D721Med (cell line): ENCODE measurements at places on chromosomes 16 and 17.

- DNase-seq = no peak
These were observed 87.7 kb upstream of the CCL2 start for GRCh38 chr17:34167354-34167753.

DNA sequence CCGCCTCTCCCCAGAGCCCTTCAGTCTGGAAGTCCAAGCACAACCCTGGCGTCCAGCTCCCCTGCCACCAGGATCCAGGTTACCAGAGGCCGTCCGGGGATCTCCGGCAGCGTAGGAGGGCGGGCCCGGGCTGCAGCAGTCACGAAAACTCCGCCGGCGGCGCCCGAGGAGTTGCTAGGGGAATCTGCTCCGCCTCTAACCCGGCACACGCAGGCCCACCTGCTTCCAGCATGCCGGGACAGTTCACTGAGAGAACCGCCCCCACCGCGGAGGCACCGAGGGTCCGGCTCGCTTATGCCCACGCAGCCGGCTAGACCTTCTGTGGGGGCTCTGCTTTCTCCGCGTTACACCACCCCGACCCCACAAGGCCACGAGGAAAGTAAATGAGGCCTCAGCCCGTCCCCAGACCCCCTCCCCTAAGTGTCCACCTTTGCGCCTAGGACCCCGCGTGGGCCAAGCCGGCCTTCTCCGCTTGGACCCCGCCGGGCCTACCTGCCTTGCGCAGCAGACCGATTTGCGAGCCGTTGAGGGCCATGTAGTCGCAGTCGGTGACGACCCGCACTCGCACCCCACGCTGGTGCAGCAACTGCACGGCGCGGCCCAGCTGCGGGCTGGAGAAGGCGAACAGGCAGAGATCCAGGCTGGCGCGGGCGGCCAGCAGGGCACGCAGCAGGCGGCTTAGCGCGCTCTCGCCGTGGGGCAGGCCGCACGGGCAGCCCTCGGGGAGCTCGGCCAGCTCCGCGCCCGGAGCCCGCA lies 587 bp downstream of the PLD6 start:
- DNase-seq = no peak

- no peak for DNase-seq
These were observed 180.1 kb downstream of the HS3ST3A1 start for GRCh38 chr17:13421581-13422130.

GRCh38 chr17:65886315-65887245 lies 305.4 kb downstream of the CEP112 start:
- no peak for DNase-seq

GRCh38 chr16:58012481-58012880 lies 11.3 kb downstream of the USB1 start:
- DNase-seq = no peak

DNA sequence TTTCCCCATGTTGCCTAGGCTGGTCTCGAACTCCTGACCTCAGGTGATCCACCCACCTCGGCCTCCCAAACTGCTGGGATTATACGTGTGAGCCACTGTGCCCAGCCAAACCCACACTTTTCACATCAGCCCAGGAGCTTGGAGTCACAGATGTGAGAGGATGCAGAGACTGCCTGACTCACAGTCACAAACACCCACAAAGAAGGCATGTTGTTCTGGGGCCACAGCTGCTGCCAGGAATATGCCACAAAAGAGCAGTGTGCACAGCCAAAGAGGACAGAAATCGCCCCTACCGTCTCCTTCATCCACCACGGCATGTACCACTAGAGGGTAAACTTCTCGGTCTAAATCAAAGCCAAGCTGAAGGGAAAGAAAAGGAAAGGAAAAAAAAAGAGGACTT lies 25.1 kb upstream of the FOXJ1 start:
- no peak for DNase-seq

- no peak for DNase-seq
These were observed 147.4 kb upstream of the RPH3AL start for GRCh38 chr17:499951-500461.

DNA sequence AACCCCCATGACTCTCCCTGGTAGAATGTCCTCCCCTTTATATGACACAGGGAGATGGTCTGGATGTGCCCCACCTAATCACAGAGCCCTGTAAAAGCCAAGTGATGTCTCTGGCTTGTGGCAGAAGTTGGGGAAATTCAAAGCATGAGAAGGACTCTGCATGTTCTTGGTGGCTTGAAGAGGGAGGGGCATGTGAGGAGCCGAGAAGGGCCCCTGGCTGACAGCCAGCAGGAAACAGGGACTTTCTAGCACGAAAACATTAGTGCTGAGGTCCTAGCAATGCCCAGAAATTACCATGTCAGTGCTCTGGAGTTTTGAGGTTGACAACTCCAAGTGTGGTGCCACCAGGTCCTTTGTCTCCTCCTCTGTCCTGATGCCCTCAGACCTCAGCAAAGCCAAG lies 75.9 kb downstream of the USP22 start:
- no peak for DNase-seq

- no peak for DNase-seq
These were observed 75.8 kb downstream of the MRC2 start for GRCh38 chr17:62703261-62703775.

- DNase-seq = no peak
These were observed 160.3 kb upstream of the DYNLRB2 start for GRCh38 chr16:80380514-80380913.

DNA sequence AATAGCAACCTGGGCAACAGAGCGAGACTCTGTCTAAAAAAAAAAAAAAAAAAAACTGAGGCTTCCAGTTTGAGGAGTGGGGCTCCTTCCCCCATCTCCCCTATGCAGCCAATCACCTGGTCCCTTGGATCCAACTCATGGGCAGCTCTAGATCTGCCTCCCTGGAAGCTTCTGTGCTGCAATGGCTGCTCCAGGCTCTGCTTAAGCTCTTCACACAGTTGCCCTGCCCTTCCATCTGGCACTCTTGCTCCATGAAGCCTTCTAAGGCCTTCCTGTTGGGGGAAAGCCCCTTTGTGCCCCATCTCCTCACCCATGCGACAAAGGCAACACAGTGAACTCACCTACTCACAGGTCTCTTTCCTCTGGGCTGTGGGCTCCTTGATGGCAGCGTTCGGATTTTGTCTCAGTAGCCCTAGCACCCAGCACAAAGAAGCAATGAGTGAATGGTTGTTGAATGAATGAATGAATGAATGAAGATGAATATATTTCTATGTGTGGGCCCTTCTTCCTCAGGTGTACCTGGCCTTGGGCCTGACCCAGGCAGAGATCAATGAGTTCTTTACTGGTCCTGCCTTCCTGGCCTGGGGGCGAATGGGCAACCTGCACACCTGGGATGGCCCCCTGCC lies 1.9 kb downstream of the NAGLU start:
- DNase-seq = no peak

DNA sequence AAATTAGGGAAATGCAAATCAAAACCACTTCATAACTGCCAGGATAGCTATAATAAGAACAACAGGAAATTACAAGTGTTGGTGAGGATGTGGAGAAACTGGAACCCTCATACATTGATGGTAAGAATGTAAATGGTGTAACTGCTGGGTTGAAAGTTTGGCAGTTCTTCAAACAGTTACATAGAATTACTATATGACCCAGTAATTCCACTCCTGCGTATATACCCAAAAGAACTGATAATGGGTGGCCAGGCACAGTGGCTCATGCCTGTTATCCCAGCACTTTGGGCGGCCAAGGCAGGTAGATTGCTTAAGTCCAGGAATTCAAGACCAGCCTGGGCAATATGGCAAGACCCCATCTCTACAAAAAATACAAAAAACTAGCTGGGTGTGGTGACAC lies 4.5 kb upstream of the CMTM4 start:
- no peak for DNase-seq
